Activated B cell treated with CpG ODN at 0.5 μM for 24 hours (primary cell): ENCODE measurements at places on chromosomes 12 and 14.

- no peak for DNase-seq
Observed at GRCh38 chr14:80077262-80077661, 134.0 kb downstream of the DIO2 start.

GRCh38 chr12:53065470-53065869 lies 13.7 kb downstream of the SPRYD3 start:
- no peak for DNase-seq

DNA sequence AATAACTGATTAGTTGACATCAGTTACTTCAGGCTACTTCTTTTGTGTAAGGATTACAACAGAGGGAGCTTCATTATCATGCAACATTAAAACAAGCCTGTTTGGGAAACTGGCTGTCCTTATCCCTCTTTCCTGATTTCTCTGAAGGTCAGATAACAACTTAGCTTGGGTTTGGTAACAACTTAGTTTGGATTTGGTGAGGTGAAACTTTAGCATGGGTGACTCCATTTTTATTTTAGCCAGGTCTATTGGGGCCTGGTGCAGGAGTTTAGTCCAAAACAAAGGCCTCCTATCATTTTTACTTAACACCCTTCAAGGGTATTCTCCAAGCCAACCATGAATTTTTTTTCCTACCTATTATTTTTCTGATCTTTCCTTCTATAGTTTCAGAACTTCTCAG lies 1.1 kb upstream of the ZFYVE1 start:
- no peak for DNase-seq

DNA sequence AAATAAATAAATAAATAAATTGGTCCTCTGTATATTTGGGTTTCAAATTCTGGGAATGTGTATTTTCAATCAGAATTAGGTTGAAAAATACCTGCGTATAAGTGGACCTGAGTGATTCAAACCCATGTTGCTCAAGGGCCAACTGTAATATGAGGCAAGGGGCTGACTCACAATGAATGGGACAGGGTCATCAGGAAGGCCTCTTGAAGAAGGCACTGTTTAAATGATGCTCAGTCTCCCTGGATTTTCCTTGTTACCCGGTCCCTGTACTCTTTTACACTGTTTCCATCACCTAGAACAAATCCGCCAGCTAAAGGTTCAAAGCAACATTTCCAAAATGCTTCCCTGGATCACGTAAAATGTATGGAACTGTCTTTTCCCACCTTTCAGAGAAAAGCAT lies 3.8 kb downstream of the PSMB5 start:
- DNase-seq = no peak

- DNase-seq = peak; percentile 30
Observed at GRCh38 chr14:90235179-90235976, 21.0 kb upstream of the PSMC1 start.

- DNase-seq = no peak
Observed at GRCh38 chr12:15664491-15664890, 124.7 kb downstream of the EPS8 start.

GRCh38 chr12:122058549-122059149 lies 19.9 kb upstream of the MLXIP start:
- no peak for DNase-seq

- no peak for DNase-seq
Observed at GRCh38 chr12:106629797-106630659, 47.2 kb downstream of the RFX4 start.

GRCh38 chr14:92595267-92595666 lies 81.7 kb downstream of the RIN3 start:
- DNase-seq = no peak
